ENCODE measurements at places on chromosomes 11 and 22.

- no peak for DNase-seq
These were observed 14.7 kb upstream of the TUB start for GRCh38 chr11:8066036-8066910.

GRCh38 chr11:62792202-62792575 lies 383 bp upstream of the TMEM223 start:
- no peak for DNase-seq

GRCh38 chr22:37607010-37607934 lies 1.4 kb upstream of the GGA1 start:
- no peak for DNase-seq

- no peak for DNase-seq
These were observed 20.3 kb upstream of the MICAL2 start for GRCh38 chr11:12090061-12090591.

GRCh38 chr11:13421561-13421960 lies 41.5 kb downstream of the BTBD10 start:
- DNase-seq = no peak

DNA sequence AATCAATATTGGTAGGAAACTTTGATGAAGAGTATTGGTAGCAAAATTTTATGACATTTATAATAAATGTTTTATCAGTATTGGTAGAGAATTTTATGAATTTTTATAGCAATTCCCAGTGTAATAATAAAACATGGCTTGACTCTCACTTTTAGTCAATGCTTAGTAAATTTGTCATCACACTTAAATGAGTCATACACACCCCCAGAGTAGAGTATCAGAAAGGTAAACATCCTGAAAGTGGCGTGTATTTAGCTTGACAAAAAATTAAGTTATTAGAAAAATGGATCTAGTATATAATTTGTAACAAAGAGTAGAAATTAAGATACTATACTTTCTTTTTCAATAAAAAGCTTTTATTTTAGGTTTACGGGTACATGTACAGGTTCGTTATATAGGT lies 2.6 kb downstream of the MS4A3 start:
- no peak for DNase-seq

GRCh38 chr11:8720868-8721608 lies 38.4 kb downstream of the RPL27A start:
- no peak for DNase-seq

- DNase-seq = no peak
These were observed 14.7 kb downstream of the APOL3 start for GRCh38 chr22:36145881-36146280.

GRCh38 chr11:11243590-11244469 lies 109.2 kb downstream of the CSNK2A3 start:
- no peak for DNase-seq

- no peak for DNase-seq
These were observed 213.2 kb downstream of the LUZP2 start for GRCh38 chr11:24709928-24710565.

GRCh38 chr22:45832959-45833580 lies 143.9 kb downstream of the WNT7B start:
- DNase-seq = no peak

DNA sequence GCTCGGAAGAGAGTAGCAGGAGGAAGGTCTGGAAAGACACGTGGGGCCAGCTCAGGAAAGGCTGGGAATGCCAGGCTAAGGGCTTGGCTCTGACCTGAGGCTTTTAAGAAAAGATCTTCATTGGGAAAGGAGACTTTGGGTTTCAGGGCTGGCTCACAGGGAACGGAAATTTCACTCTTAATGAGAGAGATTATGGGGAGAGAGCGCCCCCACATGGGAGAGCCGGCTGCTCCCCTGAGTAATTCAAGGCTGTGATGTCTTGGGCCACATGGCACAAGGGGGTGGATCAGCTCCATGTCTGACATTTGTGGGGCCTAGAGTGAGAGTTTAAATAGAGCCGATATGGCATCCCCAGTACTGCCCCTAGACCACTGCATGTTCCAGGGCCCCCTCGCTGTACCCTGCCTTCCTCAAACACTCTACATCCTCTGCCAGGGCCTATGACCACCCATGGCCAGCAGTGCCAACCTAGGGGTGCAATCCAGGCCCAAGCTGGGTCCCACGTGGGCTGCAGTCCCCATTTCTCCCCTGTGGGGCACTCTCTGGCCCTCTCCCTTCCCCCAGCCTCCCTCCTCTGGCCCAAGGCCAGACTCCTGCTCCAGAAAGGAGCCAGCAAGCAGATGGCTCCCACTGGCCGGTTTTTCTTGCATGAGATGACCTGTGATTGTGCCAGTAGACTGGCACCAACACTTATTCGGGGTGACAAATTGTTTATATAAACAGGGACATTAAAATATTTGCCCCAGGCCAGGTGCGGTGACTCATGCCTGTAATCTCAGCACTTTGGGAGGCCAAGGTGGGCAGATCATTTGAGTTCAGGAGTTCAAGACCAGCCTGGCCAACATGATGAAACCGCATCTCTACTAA lies 75.2 kb downstream of the ISX start:
- no peak for DNase-seq

DNA sequence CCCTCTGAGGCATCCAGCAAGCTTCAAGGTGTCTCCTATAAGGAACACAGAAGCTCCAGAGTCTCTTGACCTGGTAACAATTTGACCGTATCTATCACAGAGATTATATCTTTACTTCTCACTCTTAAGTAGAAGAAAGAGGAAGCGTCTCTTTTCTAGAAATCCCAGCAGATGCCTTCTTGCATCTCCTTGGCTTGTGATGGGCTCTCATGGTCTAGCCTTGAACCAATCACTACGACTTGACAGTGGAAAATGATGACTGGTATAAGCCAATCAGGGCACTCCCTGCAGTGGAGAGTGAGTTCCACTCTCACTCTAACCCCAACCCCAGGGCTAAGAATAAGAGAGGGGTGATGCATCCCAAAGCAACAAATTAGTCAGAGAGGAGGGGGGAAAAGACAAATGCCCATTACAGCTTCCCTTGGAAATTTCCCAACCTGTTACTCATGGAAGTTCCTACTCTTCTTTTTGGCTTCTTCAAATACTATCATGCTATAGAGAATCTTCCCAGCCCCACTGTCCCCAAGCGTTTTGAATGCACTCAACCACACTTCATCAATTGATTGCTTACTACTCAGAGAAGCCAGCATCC lies 293.5 kb downstream of the MN1 start:
- DNase-seq = no peak

DNA sequence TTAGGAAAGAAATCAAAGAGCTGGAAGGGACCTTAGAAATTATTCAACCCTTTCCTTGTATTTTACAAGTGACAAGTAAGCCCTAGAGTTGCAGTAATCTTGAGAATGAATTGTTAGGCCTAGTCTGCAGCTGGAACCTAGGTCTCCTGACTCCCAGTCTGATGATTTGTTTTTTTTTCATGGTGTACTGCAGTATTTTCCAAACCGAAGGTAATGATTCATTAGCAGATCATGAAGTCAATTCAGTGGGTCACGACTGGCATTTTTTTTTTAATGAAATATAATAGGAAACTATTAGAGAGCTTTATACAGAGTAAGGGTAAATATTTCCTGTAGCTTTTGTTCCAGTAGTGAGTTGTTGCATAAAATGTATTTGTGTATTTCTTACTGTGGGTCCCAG lies 42.8 kb downstream of the EXT2 start:
- DNase-seq = no peak

- no peak for DNase-seq
These were observed 42.7 kb downstream of the KCNJ1 start for GRCh38 chr11:128824191-128825049.

- DNase-seq = no peak
These were observed 17.1 kb upstream of the EFCAB6 start for GRCh38 chr22:43828998-43829782.

DNA sequence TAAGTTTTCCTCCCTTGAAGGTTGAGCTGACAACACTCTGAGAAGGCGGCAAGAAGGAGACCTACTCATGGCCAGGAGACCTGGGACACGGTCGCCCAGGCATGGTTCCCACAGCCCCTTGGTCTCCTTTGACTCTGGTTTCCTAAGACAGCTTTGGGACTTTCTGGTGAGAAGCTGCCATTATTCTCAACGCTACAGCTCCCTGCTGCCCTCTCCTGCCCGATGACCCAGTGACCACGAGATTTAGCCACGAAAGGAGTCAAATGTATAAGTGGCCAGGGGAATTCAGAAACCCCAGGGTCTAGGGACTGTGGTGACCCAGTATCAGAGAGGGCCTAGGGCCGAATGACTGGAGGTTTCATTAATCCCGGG lies 699 bp upstream of the SDF2L1 start:
- DNase-seq = no peak

DNA sequence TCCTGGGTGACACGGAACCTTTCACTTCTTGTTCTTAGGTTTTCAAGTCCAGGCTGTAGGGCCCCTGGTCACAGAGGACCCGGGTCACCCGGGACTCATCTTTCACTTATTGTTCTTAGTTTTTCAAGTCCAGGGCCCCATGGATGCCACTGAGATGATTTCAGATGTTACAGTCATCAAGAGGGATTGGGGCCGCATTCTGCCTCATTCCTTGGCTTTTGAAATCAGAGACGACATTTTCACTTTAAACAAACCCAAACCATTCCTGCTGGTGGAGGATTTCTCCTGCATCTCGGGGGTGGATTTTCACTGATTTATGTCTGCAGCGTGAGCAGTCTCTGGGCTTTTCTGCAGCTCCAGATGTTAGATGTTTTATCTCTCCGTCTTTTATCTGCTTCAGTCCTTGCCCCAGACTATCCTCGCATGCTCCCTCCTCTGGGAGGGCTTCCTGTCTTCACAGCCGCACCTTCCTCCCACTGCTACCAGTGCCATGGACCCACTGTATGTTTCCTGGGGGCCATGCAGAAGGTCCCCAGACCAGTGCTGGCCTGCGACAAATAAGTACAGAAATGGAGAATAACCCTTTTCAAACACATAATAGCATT lies 27.4 kb downstream of the FBLN1 start:
- DNase-seq = no peak

GRCh38 chr11:127028648-127029047 lies 28.1 kb upstream of the KIRREL3 start:
- DNase-seq = no peak

GRCh38 chr11:107708792-107709191 lies 3.1 kb downstream of the SLN start:
- DNase-seq = no peak

DNA sequence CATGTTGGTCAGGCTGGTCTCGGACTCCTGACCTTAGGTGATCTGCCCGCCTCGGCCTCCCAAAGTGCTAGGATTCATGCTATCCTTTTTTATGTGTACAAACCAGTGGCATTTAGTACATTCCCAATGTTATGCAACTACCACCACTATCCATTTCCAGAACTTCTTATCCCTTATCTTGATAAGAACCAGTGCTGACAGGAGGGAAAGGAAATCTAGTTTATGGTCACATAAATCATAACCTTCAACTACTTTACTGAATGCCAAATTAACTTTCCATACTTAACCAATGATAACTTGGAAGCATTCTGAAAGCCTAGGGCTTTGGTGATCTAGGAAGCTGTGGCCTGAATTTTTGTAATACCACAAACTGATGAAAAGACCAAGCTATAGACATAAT lies 170.4 kb downstream of the SWAP70 start:
- DNase-seq = no peak

GRCh38 chr22:42673898-42674401 lies 24.8 kb upstream of the CYB5R3 start:
- no peak for DNase-seq

DNA sequence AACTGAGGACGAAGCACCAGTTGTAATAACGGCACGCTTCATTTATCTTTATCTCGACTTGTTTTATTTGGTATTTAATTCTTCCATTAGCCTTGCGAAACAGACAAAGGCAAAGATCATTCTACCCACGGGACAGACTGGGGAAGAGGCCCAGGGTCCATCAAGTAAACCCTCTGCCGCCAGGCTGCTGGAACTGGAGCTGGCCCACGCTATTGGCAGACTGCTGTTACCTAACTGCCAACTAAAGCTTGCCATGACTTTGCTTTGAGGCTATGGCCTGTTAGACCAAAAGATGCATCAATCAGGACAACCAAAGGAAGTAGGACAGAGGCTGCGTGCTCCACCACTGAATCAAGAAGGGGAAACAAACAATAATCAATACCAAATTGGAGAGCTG lies 780 bp upstream of the TMEM218 start:
- DNase-seq = no peak

DNA sequence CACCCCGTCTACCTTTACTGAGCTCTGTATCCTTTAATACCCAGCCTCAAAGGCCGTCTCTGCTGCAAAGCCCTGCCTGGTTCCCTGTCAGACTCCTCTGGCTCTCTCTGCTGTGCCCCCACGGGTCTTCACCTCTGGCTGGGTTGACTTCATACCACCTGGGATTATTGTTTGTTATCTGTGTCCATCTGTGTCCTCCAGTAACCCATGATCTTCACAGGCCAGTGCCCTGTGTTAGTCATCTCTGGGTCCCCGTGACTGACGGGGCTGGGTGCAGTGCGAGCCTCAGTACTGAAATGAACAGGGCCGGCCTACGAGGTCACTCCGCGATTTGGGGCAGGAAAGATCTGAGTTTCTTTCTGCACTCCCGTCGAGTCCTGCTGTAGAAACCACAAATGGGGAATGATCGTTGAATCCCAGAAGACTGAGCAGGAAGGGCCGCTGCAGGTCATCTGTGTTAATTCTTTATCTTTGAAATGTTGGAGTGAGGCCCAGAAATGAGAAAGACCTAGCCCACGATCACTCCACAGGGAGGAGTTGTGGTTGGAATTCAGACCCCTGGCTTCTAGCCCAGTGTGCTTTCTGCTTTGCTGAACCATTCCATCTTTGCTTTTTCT lies 12.3 kb upstream of the TUB start:
- no peak for DNase-seq

DNA sequence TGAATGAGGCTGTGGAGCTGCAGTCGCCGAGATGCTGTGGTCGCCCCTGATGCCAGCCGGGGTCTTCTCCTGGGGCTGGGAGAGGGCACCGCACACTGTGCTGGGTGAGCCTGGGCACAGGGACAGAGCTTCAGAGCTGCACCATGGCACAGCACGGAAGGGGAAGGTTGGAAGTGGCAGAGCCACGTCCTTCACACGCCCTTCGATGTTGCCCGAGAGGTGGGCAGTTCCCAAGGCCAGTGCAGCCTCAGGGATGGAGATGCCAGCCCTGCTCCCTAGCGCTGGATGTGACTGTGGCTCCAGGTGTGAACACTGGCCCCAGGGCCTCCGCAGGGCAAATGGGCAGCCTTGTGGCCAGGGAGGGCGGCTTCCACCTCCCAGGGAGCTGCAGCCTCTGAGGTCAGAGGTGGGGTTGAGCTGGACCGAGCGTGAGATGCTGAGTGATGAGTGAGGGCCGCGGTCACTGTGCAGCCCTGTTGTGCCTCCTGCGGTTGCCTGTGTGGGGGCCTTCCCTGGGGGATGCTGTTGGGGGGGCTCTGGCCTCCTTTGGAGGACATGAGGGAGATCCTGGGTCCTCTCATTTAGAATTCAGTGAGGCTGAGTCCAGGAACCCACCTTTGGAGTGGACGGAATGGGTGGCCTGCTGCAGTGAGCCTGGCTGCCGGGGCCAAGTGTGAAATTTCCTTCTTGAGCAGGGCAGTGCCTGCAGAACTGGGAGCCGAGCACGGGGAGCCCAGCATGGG lies 1090.0 kb downstream of the BRD1 start:
- DNase-seq = no peak

- no peak for DNase-seq
These were observed 40.4 kb downstream of the C11orf58 start for GRCh38 chr11:16778876-16779275.

GRCh38 chr11:93025558-93026255 lies 56.3 kb downstream of the MTNR1B start:
- no peak for DNase-seq

- DNase-seq = no peak
These were observed 38.7 kb downstream of the BUD13 start for GRCh38 chr11:116733969-116734508.

- no peak for DNase-seq
These were observed 908.5 kb upstream of the CCDC90B start for GRCh38 chr11:84194696-84195095.

Data from cortex of kidney (tissue), 1 donor.